ENCODE measurements at places on chromosomes 4 and X.

DNA sequence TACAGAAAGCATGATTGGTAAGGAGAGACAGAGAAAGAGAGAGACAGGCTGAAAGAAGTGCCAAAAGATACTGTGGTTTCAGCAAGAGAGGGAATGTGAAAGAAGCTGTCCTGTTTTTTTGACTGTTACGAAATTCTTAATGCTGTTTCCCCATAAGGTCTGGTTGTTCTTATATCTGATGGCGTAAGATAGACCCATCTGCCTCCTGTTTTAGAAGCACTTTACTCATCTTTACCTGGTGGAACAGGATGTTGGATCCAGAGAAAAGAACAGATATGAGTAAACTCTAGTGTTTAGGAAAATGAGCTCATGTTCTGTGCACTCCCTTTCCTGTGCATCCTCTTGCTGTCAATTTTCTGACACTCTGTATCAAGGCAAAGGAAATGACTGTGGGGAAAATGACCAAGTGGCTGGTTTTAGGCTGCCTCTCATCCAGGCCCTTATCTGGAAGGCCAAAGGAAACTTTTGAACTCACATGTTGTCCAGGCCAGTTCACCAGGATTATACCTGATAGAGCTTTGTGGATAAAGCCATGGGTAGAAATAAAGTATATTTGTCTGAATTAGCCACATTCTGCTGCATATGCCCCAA lies 311.7 kb upstream of the HTR2C start:
- DNase-seq = no peak

- DNase-seq = no peak
Measured at GRCh38 chr4:105544520-105545286, 7.7 kb upstream of the ARHGEF38 start.

GRCh38 chr4:91220315-91220714 lies 1083.5 kb upstream of the GRID2 start:
- no peak for DNase-seq

- no peak for DNase-seq
Measured at GRCh38 chr4:113659127-113659526, 102.4 kb downstream of the CAMK2D start.

- DNase-seq = peak; percentile 81
Measured at GRCh38 chr4:110165382-110166286, 32.8 kb downstream of the ELOVL6 start.

- DNase-seq = no peak
Measured at GRCh38 chr4:113832803-113833202, 71.3 kb upstream of the CAMK2D start.

DNA sequence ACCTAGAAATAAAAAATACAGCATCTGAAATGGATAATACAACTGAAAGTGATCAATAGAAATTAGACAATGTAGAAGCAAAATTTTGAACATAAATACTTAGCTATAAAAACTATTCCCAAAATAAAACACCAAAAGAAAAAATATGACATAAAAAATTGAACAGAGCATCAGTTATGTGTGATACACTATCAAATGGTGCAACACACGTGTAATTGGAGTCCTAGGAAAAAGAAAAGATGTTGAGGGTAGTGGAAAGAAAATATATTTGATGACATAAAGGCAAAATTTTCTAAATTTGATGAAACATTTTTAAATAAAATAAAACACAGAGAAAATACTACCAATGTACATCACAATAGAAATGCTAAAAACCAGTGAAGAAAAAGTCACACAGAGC lies 63.1 kb downstream of the NPY2R start:
- no peak for DNase-seq

DNA sequence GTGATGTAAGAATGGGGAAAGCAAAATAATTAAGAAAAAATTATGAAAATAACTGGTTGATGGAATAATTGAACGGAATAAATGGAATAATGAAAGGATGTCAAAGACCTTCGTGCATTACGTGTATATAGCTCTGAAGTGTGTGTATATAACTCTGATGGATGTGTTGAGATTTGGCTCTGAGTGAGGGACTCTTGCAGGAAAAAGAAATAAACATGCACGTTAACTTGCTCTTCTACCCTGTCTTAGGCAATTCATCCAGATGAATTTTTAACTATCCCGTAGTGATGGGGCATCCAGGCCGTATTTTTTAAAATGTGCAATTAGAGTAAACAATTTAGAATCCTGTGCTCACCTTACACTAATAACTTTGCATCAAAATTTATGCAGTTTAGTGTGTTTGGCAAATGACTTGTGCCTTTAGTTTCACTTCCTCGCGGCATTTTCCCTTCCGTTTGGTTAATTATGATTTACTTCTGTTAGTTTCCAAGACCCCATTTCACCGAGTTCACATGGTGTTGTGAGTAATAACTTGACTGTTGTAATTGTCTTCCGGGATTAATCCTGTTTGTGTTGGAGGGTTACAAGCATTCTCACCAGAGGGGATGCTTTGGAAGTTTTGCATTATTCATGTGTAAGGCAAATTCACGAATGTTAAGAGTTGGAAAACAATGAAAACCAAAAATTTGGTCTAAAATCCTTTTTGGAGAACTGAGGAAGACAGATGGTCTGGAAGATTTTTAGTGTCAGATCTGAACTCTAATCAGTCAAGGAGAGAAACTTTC lies 256.5 kb upstream of the FAT1 start:
- no peak for DNase-seq

DNA sequence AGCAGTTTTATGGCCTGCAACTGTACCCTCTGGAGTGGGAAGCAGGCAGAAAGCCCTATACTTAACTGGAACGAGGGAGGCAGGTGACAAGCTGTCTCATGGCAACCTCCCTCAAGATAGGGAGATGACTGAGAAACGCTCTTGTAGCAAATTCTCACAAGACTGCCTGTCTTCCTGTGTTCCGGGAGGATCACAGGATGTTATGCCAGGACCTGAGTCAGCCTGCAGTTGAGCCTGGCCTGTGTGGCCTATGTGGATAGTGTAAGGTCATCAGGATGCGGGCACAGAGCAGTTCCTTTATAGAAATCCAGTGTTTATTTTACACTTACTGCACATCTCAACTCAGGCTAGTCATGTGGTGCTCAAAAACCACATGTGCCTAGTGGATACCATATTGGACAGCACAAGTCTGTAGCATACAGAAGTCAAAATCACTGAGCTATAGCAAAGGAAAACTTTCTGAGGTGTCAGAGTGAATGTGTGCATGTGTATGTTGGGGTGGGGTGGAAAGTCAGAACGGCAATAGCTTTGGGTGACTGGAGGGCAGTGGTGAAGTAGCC lies 25.2 kb downstream of the TAF7L start:
- DNase-seq = no peak

- no peak for DNase-seq
Measured at GRCh38 chr4:164383058-164383357, 370.9 kb upstream of the SMIM31 start.

- peak; percentile 61 for DNase-seq
Measured at GRCh38 chrX:153818571-153819383, 11.6 kb downstream of the PDZD4 start.

- DNase-seq = no peak
Measured at GRCh38 chrX:130114141-130114588, 3.9 kb upstream of the ELF4 start.

- no peak for DNase-seq
Measured at GRCh38 chrX:151736685-151737084, 2.1 kb downstream of the CNGA2 start.

- DNase-seq = peak; percentile 78
Measured at GRCh38 chr4:110516106-110516922, 40.4 kb downstream of the ENPEP start.

- no peak for DNase-seq
Measured at GRCh38 chr4:173434231-173434630, 35.3 kb upstream of the SCRG1 start.

DNA sequence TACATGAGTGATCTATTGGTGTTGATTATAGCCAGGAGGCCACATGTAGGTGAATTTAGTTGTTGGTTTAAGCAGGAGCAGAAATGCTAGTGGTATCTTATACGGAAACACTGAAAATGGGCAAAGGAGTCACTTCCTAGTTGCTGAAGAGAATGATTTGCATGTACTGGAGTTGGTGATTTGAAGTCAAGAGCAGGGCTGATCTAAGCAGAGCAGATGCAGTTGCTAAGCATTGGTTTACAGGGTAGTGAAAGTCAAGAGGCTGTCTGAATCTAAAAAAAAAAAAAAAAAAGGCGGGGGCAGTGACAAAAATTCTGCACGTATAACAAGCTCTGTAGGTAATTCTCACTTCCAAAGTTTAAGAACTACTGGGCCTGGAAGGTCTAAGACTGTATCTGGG lies 90.4 kb upstream of the HPRT1 start:
- DNase-seq = no peak

- DNase-seq = no peak
Measured at GRCh38 chrX:2933125-2933900, 4.2 kb upstream of the ARSD start.

DNA sequence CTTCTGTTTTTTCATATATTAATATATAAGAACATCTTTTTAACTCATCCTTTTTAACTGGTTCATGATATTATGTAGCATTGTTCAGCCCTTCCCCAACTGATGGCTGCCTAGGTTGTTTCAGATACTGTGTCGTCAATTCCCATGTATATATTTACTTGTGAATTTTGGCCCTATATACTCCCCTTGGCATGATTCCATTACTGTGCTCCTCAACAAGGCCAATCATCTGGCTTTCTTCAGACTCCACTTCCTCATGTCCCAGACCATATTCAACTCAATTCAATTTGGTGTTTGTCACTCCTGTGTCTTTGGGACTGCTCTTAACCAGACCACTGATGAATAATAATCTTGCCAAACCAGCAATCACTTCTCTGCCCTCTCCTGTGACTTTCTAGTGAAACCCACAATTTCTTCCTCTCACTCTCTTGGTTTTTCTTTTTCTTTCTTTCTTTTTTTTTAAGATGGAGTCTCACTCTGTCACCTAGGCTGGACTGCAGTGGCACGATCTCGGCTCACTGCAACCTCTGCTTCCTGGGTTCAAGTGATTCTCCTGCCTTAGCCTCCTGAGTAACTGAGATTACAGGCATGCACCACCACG lies 2.7 kb upstream of the WDR45 start:
- no peak for DNase-seq

GRCh38 chr4:53937327-53937726 lies 127.1 kb downstream of the CHIC2 start:
- DNase-seq = no peak

DNA sequence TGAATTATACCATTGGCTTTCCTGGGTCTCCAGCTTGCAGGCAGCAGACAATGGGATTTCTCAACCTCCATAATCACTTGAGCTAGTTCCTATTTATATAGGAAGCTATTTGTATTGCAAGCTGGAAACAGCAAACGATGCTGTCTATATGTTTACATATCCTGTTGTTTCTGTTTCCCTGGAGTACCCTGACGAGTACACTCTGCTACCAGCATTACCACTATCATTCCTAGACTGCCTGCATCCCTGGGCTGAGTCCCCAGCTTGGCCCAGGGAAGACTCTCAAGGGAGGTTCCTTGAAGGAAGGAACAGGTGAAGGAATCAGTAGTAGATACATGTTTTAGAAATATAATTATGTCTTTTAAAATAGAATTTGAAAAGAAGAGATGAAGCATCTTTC lies 81.4 kb downstream of the EVC2 start:
- no peak for DNase-seq

DNA sequence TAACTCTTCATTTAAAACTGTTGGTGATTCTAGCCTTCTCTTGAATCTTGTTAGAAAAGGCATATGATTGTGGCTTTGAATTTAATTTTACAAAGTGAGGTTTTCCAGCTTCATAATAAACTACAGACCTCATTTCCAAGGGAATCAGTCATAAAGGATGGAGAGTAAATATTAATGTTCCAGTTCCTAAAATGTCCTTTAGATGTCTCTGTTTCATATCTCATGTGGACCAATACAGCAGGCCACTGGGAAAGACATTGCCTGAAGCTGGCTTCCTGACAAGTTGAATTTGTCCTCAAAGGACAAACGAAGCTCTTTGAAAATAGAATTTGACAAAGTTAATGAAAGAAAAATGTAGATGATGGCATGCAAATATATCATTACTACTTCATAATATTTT lies 125.4 kb downstream of the ZNF330 start:
- DNase-seq = no peak

- no peak for DNase-seq
Measured at GRCh38 chrX:17854069-17854468, 7.0 kb downstream of the RAI2 start.

- DNase-seq = peak; percentile 42
Measured at GRCh38 chr4:169269916-169270809, 593 bp downstream of the SH3RF1 start.

DNA sequence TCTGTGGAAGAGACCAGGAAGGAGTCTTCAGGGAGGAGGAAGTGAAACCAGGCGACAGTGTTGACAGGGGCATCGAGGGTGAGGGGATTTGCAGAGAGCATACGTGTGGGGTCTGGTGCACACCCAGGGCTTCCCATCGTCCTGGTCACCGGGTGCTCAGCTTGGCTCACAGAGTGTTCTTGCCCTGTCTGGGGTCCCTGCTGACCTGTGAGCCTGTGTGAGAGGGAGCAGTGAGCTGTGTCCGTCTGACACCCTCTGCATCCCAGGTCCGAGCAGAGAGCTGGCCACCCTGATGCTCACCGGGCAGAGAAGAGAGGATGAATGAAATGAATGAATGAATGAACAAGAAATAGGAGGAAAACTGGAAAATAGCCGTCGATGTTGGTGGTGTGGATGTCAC lies 46.5 kb downstream of the CPZ start:
- no peak for DNase-seq

DNA sequence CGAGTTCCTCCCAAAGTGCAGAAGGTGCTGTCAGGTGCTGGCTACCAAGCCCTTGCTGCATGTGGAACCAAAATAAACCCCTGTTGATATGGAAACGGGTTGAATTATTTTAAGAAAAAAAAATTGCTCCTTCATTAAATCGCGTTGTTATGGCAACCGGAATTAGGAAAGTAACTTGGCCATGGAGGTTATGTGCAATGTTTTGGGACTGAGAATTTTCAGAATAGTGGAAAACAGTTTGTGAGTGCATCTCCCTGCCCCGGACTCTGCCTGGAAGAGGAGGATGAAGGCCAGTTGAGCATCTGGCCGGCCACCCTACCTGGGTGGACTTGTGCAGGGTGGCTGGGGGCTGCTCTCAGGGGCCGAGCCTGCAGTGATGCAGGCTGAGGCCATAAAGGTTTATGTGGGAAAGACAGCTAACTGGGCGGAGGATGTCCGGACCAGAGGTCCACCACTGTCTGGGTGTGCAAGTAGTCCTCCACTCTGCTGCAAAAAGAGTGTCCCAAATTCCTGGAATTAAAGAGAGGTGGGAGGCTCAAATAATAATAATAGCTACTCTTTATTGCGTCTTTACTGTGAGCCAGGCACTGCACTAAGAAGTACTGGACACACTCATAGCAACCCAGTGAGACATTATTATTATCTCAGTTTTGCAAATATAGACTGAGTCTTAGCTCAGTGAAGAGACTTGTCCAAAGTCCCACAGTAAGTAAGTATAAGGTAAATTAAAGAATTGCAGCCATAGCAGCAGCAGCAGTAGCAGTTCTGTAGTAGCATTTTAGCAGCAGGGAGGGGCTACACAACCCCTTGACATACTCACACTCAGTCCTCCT lies 20.6 kb downstream of the RTL5 start:
- no peak for DNase-seq

GRCh38 chr4:104592183-104592582 lies 97.5 kb upstream of the CXXC4 start:
- no peak for DNase-seq

- no peak for DNase-seq
Measured at GRCh38 chr4:47413521-47413920, 50.0 kb downstream of the COMMD8 start.

GRCh38 chr4:166386491-166387360 lies 513.7 kb downstream of the TLL1 start:
- DNase-seq = no peak
